T-helper 2 cell treated with Interferon-gamma antibody and Interleukin-4, amounts not matched to agents 5 μg/mL and 100 μg/mL, for 36 hours (primary cell): ENCODE measurements at places on chromosomes 16 and 17.

DNA sequence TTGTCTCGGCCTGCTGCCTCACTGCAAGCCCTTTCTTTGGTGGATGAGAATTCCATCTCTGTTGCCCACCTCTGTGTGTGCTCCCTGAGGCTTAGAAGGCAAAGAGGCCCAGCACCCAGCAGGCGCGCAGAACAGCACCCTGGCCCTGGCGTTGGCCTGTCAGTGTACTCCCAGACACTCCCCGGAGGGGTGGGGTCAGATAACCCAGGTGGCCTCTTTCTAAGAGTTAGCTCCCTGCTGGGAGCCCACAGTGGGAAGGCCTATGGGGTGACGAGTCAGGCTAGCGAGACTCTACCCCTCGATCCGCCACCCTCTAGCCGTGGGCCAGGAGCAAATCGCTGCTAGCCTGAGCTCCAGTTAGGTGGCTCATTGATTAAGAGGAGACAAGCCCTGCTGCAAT lies 38.1 kb downstream of the SRL start:
- no peak for DNase-seq
- H3K4me1 ChIP-seq, result peaks cover 10% of the 10 kb centered on the region

DNA sequence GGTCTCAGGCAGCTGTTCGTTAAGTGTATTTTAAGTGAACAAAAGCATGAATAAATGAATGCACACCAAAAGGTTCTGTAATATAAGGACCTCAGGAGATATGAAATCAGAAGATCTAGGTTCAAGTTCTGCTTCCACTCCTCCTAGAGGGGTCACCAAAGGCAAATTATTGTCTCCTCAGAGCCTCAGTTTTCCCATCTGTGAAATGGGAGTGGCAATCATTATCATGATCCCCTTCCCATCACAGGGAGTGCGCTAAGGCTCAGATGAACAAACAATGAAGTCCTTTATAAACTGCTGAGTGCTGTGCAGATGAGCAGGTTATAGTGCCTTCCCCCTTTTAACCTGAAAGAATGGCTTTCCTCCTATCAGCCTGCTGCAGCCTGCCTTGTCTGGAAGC lies 248.3 kb upstream of the C16orf82 start:
- H3K4me1 ChIP-seq, result no peaks in the 10 kb centered on the region
- H3K4me3 ChIP-seq, result no peak overlapping the region
- no peaks in the 10 kb centered on the region for H3K36me3 ChIP-seq
- no peak for DNase-seq
- H3K27ac ChIP-seq, result no peak overlapping the region

DNA sequence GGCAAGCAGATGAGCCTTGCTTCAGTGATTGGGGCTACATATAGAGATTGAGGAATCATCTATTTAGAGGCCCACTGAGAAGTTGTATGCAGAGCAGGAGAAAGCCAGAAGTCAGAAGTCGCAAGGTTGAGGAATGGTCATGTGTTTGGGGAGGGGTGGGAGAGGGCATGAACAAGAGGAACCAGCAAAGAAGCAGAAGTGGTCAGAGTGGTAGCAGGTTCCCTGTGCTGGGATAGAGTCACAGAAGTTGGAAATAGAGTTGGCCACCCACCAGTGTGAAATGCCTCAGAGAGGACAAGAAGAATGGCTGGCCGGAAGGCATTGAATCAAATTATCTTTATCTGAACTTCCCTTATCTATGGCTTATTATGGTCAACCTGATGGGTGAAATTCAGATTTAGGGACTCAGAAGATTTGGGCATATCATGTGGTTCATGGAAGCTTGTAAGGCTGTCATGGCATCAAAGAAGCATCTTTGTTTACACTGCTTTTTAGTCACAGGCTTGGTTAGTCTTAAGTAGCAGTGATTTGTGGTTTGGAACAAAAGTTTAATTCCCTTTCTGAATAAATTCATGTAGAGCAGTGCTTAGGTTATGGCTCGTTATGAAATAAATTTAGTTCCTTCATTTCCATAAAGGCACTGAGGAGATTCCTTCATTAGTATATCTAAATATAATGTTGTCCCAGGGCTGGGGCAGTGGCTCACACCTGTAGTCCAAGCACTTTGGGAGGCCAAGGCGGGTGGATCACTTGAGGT lies 19.7 kb downstream of the MAP3K3 start:
- peaks cover 10% of the 10 kb centered on the region for H3K36me3 ChIP-seq
- H3K27me3 ChIP-seq, result no peaks in the 10 kb centered on the region
- no peak overlapping the region for H3K4me3 ChIP-seq
- H3K4me1 ChIP-seq, result peaks cover 8% of the 10 kb centered on the region

DNA sequence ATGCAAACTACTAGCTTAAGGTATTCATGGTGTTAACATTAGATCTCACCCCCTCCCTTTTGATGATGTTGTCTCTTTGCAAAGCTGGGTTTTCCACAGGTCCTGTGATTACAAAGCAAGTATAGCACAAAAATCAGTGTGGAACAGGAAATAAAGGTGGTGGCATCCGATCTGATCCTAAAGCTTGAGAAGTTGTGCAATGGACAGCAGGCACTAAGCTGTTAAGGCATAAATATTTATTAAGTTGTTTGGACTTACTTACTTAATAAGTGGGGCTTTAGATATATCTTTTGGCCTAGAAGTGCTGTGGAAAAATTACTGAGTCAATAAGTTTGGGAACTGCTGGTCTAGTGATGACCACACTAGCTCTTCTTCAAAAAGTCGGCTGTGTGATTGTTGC lies 5.0 kb downstream of the GLP2R start:
- no peak overlapping the region for H3K27ac ChIP-seq
- H3K27me3 ChIP-seq, result no peaks in the 10 kb centered on the region

DNA sequence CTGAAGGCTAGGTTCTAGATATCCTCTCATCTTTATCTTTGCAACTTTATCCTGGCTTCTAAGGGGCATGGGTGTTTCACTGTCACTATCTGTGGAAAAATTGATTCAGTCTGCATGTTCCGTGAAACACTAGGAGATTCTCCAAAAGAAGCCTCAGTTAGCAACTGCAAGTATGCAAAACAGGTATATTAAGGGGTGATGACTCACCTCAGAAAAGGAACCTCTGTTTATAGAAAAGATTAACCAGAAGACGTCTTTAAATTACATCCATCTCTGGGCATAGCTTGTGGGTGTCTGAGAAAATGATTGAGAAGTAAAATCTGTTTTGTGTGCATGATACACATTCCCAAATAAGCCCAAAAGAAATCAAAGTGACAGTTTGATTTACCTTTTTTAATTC lies 353.8 kb upstream of the HSBP1 start:
- H3K36me3 ChIP-seq, result no peaks in the 10 kb centered on the region
- no peak for DNase-seq
- no peak overlapping the region for H3K4me3 ChIP-seq
- H3K4me1 ChIP-seq, result no peaks in the 10 kb centered on the region
- H3K27ac ChIP-seq, result no peak overlapping the region
- no peaks in the 10 kb centered on the region for H3K27me3 ChIP-seq

GRCh38 chr17:78933025-78933958 lies 8.1 kb upstream of the TIMP2 start:
- no peak overlapping the region for H3K4me3 ChIP-seq
- H3K4me1 ChIP-seq, result peaks cover 5% of the 10 kb centered on the region
- peak; percentile 42 for DNase-seq
- no peaks in the 10 kb centered on the region for H3K27me3 ChIP-seq
- no peaks in the 10 kb centered on the region for H3K36me3 ChIP-seq
